ENCODE measurements at places on chromosomes 2 and 18.

GRCh38 chr18:48735681-48736255 lies 196.9 kb downstream of the CTIF start:
- DNase-seq = no peak

- DNase-seq = no peak
Measured at GRCh38 chr2:30692829-30693275, 114.4 kb downstream of the CAPN13 start.

GRCh38 chr18:9913526-9914333 lies at the start of gene VAPA:
TSS of gene VAPA (plus strand) at chr18:9914016. CDS start at chr18:9914257, 241 bp downstream.
- DNase-seq = peak; percentile 95

DNA sequence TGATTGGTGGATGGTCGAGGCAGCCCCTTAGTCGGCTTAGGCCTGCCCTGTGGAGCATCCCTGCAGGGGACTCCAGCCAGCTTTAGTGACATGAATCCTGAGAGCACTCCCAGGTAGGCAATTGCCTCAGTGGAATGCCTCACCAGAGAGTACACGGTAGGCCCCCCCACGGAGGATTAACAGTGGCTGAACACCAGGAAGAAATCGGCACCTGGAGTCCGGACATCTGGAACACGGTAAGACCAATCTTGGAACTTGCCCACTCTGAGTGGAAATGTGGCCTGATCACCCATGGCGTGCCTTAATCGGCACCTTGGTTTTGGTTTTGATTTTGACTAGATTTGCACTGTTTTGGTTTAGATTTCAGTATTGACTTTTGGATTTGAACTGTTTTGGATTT lies 326.2 kb upstream of the NCKAP5 start:
- no peak for DNase-seq

GRCh38 chr2:215218587-215219577 lies 80.5 kb upstream of the ABCA12 start:
- no peak for DNase-seq

GRCh38 chr2:190618030-190618429 lies 30.9 kb upstream of the NAB1 start:
- no peak for DNase-seq

GRCh38 chr2:188720811-188721605 lies 253.2 kb upstream of the COL3A1 start:
- no peak for DNase-seq

- no peak for DNase-seq
Measured at GRCh38 chr2:69481421-69481820, 44.2 kb upstream of the NFU1 start.
